ENCODE measurements at places on chromosomes 4 and X. TPM values are rescaled to one million over a fixed set of nuclear protein-coding genes. Genes with fewer than 3 reads are reported as not detected.
A peak's percentile ranks its signal among the peaks of the same experiment; 100 is the strongest.

Gene NR3C2
- 0.14 TPM for total RNA-seq

GRCh38 chr4:6647582-6648230, 7.2 kb downstream of the MRFAP1 start:
- no peaks in the 10 kb centered on the region for H3K27me3 ChIP-seq
- H3K36me3 ChIP-seq = peaks cover 13% of the 10 kb centered on the region
- DNase-seq = no peak
- no peak overlapping the region for H3K27ac ChIP-seq

- H3K36me3 ChIP-seq = no peaks in the 10 kb centered on the region
- DNase-seq = no peak
- no peaks in the 10 kb centered on the region for H3K4me1 ChIP-seq
- no peak overlapping the region for H3K27ac ChIP-seq
- H3K4me3 ChIP-seq = no peak overlapping the region
Measured at GRCh38 chr4:41132055-41132683, 82.2 kb downstream of the APBB2 start.

- no peak overlapping the region for H3K4me3 ChIP-seq
- no peak for DNase-seq
- no peak overlapping the region for H3K27ac ChIP-seq
Measured at GRCh38 chr4:12949719-12950490, 534.2 kb downstream of the RAB28 start.

Gene CCDC158
- total RNA-seq = not detected

DNA sequence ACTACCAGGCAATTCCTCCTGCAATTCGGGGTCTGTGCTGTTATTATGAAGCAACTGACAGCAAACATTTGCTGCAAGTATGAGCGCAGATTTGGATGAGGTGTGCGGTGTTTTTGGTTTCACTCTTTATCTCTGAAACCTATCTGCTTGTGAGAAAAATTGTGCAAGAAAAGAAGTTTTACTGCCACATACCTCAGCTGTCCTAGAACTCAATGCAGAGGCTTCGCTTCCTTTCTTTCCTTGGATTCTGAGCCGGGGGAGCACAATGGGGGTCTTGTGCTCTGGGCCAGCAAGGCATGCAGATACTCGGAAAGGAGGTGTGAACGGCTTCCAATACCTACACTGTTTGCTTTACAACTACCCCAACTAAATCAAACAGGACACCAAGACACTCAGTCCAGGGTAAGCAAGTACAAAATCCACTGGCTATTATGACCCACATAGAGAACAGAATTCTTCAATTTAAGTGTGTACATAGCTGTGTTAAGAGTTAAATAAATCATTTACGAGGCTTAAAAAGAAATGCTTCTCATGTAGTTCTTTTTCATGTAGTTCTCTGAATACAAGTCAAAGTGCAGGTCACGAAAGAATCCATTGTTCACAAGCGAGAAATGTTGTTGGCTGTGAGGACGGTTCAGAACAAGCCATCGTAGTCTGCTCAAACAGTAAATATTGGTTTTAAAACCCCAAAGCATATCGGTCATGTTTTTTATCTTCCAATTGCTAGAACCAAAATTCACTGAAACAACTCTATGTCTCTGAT, 1.1 kb downstream of the SORBS2 start:
- peaks cover 6% of the 10 kb centered on the region for H3K27me3 ChIP-seq
- H3K4me3 ChIP-seq = no peak overlapping the region
- H3K4me1 ChIP-seq = no peaks in the 10 kb centered on the region
- H3K27ac ChIP-seq = no peak overlapping the region

GRCh38 chr4:122086338-122087065, 65.6 kb upstream of the BLTP1 start:
- no peaks in the 10 kb centered on the region for H3K4me1 ChIP-seq
- H3K36me3 ChIP-seq = no peaks in the 10 kb centered on the region
- DNase-seq = no peak
- peaks cover 11% of the 10 kb centered on the region for H3K27me3 ChIP-seq
- H3K4me3 ChIP-seq = no peak overlapping the region

DNA sequence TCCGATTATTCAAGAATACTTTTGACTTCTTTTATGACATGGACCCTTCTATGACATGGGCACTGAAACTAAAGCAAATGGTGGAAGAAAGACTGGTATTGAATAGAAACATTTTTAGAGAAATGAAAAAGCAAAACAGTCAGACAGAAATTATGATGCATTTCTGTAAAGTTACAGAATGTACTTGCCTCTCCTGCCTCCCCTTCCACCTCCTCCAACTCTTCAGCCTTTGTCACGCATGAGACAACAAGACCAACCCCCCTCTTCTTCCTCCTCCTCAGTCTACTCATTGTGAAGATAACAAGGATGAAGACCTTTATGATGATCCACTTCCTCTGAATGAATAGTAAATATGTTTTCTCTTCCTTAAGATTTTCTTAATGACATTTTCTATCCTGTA, 46.3 kb upstream of the HUWE1 start:
- peak overlapping the region; percentile 73 for H3K4me3 ChIP-seq
- peaks cover 24% of the 10 kb centered on the region for H3K36me3 ChIP-seq
- H3K27ac ChIP-seq = peak overlapping the region; percentile 94
- DNase-seq = no peak
- H3K27me3 ChIP-seq = no peaks in the 10 kb centered on the region
- peaks cover 31% of the 10 kb centered on the region for H3K4me1 ChIP-seq

DNA sequence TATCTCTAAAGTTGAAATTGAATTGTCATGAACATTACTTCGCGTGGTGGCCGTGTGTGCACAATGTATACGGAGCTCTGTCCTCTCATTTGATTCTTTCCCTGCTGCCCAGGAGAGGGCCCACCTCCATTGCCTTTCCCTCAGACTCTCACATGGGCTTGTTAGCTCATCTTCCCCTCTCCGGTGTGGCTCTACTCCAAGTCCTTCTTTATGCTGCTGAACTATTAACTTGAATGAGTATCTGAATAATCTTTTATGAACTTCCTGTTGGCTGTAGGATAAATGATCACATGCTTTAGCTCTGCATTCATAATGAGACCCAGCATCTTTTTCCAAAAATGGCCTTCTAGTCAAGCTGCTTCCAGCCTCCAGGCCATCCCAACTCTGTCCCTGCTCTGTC, 68.8 kb upstream of the CLNK start:
- H3K4me1 ChIP-seq = no peaks in the 10 kb centered on the region
- no peak overlapping the region for H3K27ac ChIP-seq
- H3K27me3 ChIP-seq = peaks cover 4% of the 10 kb centered on the region
- no peak for DNase-seq

DNA sequence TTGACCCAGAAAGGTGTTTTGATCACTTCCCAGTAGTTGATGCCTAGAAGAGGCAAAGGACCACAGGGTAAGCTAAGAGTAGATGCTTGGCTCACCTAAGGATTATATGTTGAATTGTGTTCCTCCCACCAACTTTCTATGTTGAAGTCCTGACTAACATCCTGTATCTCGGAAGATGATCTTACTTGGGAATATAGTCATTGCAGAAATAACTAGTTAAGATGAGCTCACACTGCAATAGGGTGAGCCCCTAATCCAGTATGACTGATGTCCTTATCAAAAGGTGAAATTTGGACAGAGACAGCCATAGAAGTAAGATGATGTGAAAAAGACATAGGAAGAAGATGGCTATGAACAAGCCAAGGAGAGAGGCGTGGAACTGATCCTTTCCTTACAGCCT, 3.3 kb upstream of the HMGB2 start:
- H3K27ac ChIP-seq = no peak overlapping the region
- H3K4me3 ChIP-seq = no peak overlapping the region
- no peaks in the 10 kb centered on the region for H3K27me3 ChIP-seq
- H3K36me3 ChIP-seq = peaks cover 18% of the 10 kb centered on the region
- no peak for DNase-seq
- H3K4me1 ChIP-seq = peaks cover 31% of the 10 kb centered on the region

- no peaks in the 10 kb centered on the region for H3K36me3 ChIP-seq
- no peak overlapping the region for H3K4me3 ChIP-seq
- no peaks in the 10 kb centered on the region for H3K4me1 ChIP-seq
- DNase-seq = no peak
Measured at GRCh38 chr4:114052227-114052626, 72.8 kb upstream of the ARSJ start.

Gene CT47B1
- total RNA-seq = not detected

GRCh38 chrX:116749943-116750342, 287.2 kb upstream of the CT83 start:
- H3K27ac ChIP-seq = no peak overlapping the region
- H3K4me3 ChIP-seq = no peak overlapping the region
- H3K36me3 ChIP-seq = no peaks in the 10 kb centered on the region
- no peak for DNase-seq
- H3K4me1 ChIP-seq = no peaks in the 10 kb centered on the region
- H3K27me3 ChIP-seq = no peaks in the 10 kb centered on the region

GRCh38 chrX:109600237-109600651, 24.7 kb downstream of the KCNE5 start:
- H3K27ac ChIP-seq = no peak overlapping the region
- no peak overlapping the region for H3K4me3 ChIP-seq
- peaks cover 28% of the 10 kb centered on the region for H3K27me3 ChIP-seq
- DNase-seq = no peak
- H3K36me3 ChIP-seq = no peaks in the 10 kb centered on the region
- no peaks in the 10 kb centered on the region for H3K4me1 ChIP-seq

DNA sequence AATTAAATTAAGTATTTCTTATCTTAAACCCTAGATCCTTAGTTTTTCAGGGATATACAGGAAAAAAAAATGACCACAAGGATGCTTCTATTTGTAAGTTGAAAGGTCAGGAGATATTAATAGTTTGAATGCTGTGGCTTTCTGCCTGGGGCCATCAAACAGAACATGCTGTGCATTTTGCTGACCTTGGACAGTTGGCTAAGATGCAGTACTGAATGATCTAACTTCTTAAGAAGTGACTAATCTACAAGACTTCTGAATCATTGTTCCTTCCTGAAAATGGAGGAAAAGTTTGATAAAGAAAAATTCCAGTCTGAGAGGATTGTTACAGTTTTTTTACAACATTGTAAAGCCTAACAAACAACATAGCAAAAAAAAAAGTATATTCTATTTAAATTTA, 237.8 kb upstream of the JADE1 start:
- no peak overlapping the region for H3K4me3 ChIP-seq
- no peak overlapping the region for H3K27ac ChIP-seq
- H3K27me3 ChIP-seq = peaks cover 14% of the 10 kb centered on the region
- no peaks in the 10 kb centered on the region for H3K4me1 ChIP-seq

DNA sequence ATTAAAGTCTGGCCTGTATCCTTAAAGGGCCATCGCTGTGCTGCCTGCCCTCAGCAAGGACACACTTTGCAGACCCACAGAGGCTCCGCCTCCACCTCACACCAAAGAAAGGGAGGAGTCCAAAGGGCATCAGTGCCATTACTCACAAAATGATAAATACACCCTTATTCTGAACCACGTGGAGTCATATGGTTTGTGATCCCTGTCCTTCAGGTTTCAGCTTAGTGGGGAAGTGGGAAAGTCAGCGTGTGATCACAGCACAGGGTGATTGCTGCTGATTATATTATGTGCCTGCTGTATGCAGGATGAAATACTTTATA, 35.9 kb upstream of the MSANTD1 start:
- H3K27me3 ChIP-seq = no peaks in the 10 kb centered on the region
- H3K36me3 ChIP-seq = peaks cover 58% of the 10 kb centered on the region
- H3K4me3 ChIP-seq = no peak overlapping the region
